ENCODE measurements at places on chromosomes 2 and 18.

DNA sequence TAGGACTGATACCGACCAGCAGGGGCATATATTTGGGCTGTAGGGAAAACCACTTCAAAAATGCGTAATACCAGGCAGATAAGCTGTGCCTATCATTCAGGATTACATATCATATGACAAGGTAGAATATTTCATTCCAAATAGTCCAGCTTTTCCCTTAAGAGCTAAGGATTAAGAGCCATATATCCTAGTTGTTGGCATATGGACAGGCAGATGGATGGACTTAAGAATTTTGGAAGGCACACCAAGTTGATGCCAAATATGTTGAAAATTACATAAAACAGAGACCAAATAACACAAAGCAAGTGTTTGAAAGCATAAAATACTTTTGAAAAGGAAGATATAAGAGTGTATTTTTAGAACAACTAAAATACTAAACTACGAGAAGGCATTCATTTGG, 52.1 kb downstream of the LRRTM4 start:
- no peak for DNase-seq

DNA sequence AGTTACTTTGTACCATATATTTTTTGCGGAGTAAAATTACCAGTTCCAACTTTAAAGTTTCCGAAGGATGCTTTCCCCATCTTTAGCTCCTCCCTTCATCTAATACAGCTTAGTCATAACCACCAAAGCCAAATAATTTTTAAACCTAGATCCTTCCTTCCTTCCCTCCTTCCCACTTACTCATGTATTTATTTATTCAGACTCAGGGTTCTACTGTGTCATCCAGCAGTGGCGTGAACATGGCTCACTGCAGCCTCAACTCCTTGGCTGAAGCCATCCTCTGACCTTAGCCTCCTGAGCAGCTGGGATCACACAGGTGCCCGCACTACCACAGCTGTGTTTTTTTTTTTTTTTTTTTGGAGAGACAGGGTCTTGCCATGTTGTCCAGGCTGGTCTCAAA, 4.4 kb downstream of the LPIN2 start:
- no peak for DNase-seq

DNA sequence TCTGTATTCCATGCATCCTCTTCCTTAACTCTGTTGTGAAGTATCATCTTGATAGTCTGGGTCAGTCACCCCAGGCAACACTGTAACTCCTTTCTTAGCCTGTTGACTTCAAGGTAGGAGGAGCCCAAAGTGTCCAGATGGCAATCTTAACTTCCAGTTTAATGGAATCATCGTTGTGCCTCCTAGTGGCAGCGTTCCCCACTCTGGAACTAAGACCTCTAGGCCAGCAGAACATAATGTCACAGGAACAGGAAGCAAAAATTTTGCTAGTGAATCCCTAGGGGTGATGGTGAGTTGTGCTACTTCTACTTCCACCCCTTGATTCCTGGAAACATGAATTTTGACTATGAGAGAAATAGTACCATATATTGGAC, 11.7 kb downstream of the SGPP2 start:
- no peak for DNase-seq

DNA sequence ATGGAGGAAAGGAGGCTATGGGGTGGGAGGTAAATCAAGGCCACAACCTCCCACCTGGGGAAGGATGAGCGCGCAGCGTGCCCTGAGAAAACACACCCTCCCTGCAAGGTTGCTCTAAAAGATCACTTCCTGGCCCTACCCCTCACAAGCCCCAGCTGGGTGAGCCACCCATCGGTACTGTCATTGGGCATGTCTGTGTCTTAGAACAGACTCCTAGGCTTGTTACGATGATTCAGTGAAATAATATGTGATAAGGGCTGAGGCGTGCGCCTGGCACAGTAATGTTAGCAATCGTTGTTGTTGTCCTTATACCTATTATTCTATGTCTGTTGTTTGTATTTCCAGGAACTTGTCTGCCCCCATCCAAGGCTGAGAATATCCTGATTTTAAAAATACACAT, 175.1 kb downstream of the ZFP36L2 start:
- DNase-seq: peak; percentile 42

- DNase-seq: no peak
Observed at GRCh38 chr2:67503066-67503795, 106.1 kb downstream of the ETAA1 start.

GRCh38 chr18:62788876-62789275, 73.5 kb downstream of the PHLPP1 start:
- DNase-seq: no peak

DNA sequence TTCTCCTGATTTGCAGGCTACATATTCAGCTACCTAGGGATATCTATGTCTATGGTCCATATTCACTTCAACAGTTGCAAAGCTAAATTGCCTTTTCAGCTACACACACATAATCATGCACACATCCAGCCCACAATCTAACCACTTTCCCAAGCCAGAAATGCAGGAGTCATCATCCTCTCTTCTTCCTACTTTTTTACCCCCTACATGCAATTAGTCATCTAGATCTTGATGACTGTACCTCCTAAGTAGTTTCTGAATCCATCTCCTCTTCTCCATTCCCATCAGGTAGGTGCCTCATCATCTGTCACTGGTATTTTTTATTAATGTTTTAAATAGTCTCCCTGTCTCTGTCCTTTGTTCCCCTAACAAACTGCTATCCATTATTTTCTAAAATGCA, 23.7 kb upstream of the SPRED2 start:
- no peak for DNase-seq

GRCh38 chr2:239249776-239250175, 151.0 kb downstream of the HDAC4 start:
- peak; percentile 67 for DNase-seq

- peak; percentile 67 for DNase-seq
Observed at GRCh38 chr2:45675263-45675812, 23.9 kb downstream of the PRKCE start.

DNA sequence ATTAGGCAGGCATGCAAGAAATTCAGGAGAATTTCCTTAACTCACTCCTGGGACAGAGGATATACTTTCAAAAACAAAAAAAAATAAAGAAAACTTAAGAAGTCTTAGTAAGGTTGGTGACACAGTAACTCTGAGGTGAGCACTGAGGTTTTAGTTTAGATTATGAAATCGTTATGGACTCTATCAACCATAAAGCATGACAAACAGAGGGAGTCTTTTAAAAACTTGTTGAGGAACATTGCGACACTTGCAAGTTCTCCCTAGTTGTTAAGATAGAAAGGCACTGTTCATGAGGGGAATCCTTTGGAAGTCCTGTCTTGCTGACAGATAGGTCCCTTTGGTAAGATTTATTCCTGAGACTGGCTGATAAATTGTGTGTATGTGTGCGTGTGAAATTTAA, 194.3 kb upstream of the ERBB4 start:
- DNase-seq: no peak

DNA sequence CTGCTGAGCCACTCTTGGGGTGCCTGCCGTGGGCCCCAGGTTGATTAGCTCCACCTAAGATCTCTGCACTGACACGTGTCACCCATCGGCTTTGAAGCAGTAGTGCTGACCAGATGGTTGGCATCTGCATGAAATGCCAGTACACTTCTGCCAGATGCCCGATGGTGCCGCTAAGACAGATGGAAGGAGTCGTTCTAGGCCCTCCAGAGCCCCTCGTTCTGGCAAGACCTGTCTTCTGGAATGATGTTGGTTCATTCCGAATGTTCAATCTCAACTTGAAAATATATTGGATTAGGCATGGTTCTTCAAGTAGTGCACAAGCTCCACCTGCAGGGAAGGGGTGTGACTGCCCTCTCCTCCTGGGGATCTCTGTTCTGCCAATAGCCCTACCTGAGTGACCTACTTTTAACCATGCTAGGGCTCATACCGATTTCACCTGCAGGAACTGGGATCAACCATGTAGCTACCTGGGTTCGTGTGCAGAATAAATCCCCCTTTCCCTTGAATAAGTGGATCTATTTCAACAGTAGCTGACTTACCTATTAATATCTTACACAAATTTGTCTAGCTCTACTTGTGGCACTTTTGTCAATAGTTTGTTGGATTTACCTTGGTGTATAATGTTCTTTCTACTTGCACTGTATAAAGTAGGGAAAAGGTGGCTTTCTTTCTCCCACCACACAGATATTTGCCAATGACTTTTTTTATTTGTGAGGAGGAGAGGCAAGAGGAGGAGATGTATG, 342.6 kb downstream of the CTNNA2 start:
- peak; percentile 59 for DNase-seq

GRCh38 chr18:53402670-53403069, 821.8 kb downstream of the MBD2 start:
- DNase-seq: no peak

- no peak for DNase-seq
Observed at GRCh38 chr2:9781252-9781651, 62.0 kb upstream of the TAF1B start.

DNA sequence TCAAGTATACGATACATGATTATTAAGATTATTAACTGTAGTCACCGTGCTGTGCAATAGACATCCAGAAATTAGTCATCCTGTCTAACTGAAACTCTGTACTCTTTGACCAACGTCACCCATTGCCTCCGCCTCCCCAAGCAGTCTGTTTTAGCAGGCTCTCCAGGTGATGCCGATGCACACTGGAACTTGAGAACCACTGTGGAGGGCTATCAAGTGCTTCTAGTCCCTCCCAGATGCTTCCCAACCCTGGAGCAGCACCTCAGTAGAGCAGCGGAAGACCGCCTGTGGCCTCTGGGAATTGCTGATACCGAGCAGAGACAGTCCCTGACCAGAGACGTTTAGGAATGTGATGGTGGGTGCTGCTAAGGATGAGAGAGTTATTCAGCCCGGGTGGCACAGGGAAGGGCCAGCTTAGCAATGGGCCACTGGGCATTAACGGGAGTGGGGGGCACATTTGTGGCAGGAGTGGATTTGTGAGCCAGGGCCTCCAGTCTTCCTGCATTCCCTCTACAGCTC, 50.7 kb downstream of the LIPG start:
- no peak for DNase-seq

DNA sequence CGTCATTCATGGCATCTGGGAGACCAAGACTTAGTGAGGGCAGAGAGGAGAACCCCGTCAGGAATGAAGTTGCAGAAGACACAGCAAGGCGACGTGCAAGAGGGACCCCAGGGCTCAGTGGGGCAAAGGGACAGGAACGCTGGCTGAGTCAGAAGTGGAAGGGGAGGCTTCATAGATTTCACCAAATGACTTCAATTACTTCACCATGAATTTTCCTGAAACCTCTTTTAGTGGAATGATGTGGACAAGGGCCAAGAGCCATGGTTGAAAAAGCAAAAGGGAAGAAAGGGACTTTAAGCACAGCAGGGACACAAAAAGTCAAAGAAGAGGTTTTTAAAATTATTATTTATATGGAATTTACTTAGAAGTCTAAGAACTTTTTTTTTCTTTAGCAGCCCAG, 141.6 kb upstream of the PID1 start:
- no peak for DNase-seq

- DNase-seq: no peak
Observed at GRCh38 chr2:197077336-197077735, 150.8 kb upstream of the PGAP1 start.

DNA sequence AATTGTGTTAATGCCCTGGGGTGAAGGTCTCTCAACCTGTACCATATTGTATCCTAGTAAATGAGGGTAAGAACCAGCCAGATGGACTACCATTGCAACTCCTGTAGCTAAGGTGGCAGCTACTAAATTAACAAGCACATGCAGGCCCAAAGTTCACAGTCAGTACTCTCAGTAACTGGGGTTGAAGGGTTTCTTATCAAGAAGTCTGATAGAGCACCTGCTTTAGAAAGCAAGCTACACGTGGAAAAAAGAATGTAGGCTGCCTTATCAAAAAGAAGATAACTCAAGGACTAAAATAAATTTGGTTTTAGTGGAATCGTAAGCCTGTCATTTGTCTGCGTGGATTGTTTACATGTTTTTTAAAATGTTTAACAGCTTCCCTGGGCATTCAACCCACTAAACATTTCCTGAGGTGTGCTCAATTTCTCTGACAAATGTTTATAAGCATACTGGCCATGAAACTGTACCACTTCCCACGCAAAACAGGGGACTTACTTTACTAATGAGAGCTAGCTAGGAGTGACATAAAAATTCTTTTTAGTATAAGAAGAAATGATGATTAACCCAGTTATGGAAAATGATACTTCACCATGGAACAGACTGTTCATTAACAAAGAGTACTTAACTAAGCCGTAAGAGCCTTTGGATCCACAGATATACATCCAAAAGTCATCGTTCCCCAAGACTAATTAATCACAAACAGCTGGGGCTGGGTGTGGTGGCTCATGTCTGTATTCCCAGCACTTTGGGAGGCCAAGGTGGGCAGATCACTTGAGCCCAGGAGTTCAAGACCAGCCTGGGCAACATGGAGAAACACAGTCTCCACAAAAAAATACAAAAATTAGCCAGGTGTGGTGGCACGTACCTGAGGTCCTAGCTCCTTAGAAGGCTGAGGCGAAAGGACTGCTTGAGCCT, 36.5 kb downstream of the LPIN2 start:
- no peak for DNase-seq

DNA sequence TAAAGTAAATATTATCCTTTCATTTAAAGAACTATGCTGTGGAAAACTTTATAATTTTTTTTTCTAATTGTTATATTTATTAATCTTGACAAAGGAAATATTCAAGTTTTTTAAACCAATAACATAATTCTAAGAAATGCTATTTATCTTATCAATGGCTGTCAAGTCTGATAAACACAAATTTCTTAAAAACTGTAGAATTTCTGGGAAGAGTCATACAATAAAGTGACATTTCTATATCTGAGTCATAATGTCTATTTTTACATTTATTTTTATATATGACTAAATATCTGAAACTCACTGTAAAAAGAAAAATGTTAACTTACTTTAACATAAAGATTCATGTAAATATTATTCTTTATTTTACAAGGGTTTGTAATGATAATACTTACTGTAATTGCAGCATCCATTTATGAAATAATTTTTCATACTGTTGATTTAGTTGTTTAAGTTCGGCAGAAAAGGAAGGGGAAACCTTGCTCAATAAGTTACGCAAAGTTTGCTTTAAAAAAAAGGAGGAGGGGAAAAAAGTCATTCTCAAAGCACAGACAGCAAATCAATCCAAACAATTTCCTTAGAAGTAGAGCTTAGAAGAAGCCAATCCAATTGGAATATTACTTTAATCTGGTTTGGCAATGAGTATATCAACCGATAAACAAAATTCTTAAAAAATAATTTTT, 32.4 kb downstream of the ORC2 start:
- no peak for DNase-seq

- no peak for DNase-seq
Observed at GRCh38 chr18:36889321-36889720, 60.4 kb downstream of the KIAA1328 start.

DNA sequence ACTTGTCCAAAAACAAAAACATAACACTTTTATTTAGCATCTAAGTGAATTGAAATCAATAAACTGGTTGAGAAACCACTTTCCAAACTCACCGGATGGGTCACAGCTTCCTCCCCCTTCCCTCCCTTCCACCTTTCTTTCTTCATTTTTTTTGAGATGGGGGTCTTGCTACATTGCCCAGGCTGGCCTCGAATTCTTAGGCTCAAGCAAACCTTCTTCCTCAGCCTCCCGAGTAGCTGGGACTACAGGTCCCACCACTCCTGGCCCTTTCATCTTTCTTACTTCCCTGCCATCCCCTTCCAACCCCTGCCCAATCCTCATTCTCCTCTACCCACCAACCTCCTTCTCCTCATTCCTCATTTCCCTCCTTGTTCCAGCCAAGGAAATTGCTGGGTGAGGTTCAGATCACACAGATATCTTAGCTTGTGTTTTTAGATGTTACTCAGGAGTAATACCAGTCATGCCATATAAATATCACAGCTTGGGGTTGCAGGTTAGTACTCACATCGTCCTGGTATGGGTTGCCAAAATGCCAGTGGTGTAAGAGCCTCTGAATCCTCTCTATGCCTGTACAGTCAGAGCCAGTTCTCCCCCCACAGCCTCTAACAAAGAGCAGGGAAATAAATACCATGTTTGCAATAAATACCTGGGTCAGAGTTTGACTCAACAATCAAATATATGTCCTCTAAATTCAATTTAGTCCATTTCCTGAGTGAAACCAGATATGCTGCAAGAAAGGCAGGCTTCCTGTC, 132.7 kb upstream of the NDUFV2 start:
- DNase-seq: no peak
